ENCODE measurements at places on chromosomes 2 and 18.

DNA sequence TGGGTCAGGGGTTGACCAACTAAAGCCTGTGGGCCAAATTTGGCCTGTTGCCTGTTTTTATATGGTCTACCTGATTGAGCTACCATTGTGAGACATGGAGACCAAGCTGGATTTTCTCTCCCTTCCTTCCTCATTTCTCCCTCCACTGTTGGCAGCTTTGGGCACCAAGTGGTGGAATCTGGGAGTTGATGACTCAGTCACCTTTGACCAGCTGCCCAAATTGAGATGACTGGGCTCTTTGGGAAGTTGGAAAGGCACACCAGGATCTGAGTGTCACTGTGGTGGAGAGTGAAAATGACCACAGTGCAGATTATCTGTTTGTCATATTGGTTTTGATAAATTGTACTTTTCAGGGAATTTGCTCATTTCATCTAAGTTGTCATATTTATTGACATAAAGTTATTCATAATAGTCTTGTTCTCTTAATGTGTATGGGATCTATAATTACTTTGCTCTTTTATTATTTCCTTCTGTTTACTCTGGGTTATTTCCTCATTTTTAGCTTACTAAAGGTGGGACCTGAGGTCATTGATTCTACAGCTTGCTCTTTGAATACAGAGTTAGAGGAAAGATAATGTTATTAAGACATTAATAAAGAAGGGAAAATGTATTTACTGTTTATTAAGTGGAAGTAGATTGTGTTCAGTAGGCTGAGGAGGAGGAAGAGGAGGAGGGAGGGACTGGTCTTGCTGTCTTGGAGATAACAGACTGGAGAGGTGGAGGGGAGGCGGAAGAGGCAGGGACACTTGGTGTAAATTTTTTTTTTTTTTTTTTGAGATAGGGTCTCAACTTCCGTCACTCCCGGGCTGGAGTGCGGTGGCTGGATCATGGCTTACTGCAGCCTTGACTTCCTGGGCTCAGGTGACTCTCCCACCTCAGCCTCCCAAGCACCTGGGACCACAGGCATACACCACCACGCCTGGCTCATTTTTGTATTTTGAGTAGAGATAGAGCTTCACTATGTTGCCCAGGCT is 31.8 kb downstream of the AGFG1 start:
- DNase-seq: peak; percentile 38

DNA sequence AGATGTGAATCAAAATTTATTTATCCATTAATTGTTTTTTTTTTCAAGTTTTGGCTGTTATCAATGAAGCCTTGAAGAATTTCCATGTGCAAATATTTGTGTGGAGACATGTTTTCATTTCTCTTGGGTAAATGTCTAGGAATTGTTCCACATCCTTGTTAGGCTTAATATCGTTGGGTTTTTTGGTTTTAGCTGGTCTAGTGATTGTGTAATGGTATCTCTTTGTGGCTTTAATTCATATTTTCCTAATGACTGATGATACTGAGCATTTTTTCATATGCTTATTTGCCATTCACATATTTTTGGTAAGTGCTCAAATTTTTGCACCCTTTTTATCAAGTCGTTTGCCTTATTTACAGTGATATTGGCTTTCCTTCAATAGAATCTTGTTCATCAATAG is 250.3 kb upstream of the EPHA4 start:
- DNase-seq: no peak

GRCh38 chr2:29977284-29977683 is 55.9 kb upstream of the ALK start:
- no peak for DNase-seq

GRCh38 chr2:74511104-74511989 is 2.9 kb upstream of the TLX2 start:
- no peak for DNase-seq

- peak; percentile 56 for DNase-seq
Measured at GRCh38 chr2:133326652-133327397, 241.4 kb downstream of the NCKAP5 start.

DNA sequence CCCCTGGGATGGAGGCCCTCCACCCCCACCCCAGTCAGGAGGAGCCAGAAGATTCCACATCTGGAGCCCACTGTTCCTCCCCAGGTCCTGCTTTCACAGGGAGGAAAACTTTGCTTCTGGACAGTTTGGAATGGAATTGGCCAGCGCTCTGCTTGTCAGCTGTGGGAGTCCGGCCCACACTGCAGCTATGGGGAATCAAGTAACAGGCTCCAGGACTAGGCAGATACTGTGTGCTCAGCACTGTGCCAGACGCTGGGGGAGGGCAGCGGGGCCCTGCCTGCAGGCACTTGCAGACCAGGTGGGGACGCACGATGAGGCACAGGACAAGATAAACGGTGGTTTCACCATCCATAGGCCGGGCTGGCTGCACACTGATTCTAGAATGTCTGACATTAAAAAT is 114.0 kb downstream of the STPG4 start:
- DNase-seq: no peak

- DNase-seq: no peak
Measured at GRCh38 chr2:7661502-7661901, 744.3 kb downstream of the RNF144A start.

GRCh38 chr2:96898641-96899412 is 28.9 kb upstream of the SEMA4C start:
- no peak for DNase-seq

GRCh38 chr2:128769457-128770142 is 450.9 kb upstream of the HS6ST1 start:
- DNase-seq: no peak

GRCh38 chr2:205564346-205565141 is 117.8 kb upstream of the NRP2 start:
- DNase-seq: no peak

GRCh38 chr2:239227661-239228371 is 173.0 kb downstream of the HDAC4 start:
- DNase-seq: no peak
